ENCODE measurements at places on chromosomes 12 and 14.

DNA sequence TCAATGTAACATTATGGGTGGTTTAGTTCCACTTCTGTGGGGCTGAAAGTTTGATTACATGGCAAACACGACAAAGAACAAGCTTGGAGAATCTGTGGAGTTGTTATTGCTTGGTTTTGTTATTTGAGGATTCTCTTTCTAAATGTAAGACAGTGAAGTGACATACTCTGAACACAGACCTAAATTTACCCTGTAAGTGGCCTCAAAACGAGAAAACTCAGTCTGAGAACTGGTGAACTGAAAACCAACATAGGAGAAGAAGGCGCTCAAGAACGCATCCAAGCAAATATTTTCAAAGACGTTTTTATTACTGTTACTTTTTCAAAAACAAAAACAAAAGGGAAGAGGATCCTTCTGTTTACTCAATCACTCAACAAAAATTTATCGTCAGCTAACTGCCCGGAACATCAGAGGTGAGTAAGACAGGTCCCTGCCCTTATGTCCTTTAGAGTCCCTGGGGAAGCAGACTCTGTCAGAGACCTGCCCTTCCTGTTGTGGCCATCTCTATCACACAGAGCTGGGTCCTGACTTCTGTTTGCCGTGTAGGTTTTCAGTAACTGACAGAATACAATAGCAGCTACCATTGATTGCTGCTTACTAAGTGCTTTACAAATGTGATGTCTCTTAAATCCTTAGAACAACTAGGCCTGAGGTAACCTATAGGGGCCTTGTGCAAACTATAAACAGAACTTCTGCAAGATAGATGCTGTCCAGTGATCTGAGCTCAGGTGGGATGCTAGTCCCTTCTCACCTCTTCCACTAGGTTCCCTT lies 79.3 kb upstream of the C12orf71 start:
- DNase-seq = no peak

DNA sequence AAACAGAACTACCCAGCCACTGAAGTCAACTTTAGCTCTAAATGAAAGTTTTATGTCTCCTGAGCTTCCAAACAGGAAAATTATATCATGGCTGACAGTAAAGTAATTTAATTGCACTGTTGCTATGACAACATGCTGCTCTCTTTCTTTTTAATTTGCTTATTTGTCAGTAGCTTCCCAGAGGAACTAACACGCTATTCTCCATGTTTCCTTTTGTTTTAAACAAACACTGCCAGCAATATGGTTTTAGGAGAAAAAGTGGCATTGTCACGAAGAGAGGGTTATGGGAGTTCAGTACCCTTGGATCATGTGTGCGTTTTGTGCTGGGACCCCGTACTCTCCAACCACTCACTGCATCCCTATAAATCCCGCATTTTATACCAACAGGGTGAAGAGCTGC lies 1.9 kb downstream of the FOXN3 start:
- DNase-seq = no peak

- DNase-seq = no peak
These were observed 249.9 kb upstream of the FLRT2 start for GRCh38 chr14:85280074-85280473.

- DNase-seq = no peak
These were observed 230.9 kb downstream of the BTG1 start for GRCh38 chr12:91914701-91915100.

All from ELF-1 (cell line).